ENCODE measurements at places on chromosomes 7 and 10.

DNA sequence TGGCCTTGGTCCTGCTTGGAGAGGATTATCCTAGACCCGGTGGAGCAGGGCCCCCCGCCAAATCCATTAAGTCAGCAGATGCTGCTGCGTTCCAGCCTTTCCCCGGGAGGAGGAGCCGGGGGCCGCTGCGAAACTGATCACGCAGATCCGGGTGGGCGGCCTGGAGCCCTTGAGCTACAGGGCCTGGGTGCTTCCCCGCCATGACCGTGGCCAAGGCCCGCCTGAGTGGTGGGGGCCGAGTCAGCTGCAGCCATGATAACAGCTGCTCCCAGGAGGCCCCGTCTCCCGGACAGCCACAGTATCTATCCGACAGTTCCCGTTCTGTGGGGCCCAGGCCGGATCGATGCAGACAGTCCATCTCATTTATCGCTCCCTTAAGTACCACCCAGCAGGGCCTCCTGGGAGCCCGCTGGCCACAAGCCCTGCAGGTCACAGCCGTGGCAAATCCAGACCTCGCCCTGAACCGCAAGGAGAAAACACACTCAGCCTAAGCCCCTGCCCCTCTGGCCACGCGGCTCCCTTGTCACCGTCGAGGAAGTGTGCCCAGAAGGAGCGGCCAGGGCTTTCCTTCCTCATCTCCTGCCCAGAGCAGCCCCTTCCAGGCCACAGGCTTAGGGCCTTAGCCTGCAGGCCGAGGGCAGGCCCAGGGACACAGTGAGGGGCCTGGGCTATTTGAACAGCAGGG, 34.4 kb upstream of the SLC29A4 start:
- no peak for DNase-seq

- DNase-seq: no peak
These were observed 11.0 kb upstream of the NUB1 start for GRCh38 chr7:151330661-151331060.

- DNase-seq: no peak
These were observed 136.3 kb upstream of the FZD1 start for GRCh38 chr7:91127959-91128358.

- DNase-seq: no peak
These were observed 46.0 kb upstream of the OPTN start for GRCh38 chr10:13053794-13054462.

DNA sequence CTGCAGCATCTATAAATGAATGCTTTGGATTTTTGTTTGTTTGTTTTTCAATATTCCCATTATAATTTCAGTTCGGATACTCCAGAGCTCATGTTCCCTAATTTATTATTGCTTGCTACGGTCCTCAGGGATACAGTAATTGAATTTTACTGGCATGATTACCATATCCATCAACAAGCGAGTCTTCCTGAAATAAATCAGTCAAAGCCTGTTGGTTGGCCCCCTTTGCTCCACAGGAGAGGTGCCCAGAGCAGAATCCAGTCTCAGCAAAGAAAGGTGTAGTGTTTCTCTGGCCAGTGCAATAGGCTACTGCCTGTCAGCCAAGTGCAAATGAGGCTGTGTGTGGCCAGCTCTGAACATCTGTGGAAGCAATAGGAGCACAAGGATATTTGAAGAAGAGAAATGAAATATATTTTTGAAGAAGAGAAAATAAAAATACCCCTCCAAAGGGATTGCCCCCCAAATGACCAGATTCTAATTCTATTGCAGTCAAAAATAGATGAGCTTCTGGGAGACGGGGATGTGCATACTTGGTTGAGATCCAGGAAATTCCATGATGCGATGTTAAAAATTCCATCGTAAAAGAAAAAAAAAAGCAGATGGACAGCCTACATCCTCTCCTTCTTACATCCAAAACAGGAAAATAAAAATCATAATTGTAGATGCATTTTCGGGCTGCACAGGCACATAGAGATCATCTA, 18.1 kb downstream of the TRIL start:
- DNase-seq: no peak
